Choroid plexus epithelial cell (primary cell): ENCODE measurements at places on chromosomes 4 and X.

GRCh38 chrX:1045680-1046314 lies 166.7 kb downstream of the CRLF2 start:
- DNase-seq, result no peak

GRCh38 chrX:10989386-10989785 lies 121.7 kb upstream of the HCCS start:
- peak; percentile 13 for DNase-seq

DNA sequence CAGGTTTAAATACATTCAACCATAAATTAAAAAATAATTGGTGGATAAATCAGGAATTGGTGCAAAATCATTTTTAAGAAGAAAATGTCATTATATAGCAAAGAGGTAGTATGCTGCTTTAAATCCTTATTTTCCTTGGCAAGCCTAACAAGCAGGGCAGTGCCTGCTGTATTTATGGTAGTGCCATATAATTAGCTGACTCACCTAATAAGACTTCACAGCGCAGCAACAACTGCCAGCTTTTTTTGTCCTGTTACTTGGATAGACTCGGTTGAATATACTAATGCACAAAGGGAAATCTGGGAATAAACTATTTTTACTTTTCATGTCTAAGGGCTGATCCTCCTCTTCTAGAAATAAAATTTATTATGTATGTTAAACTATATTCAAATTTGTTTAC lies 99.1 kb downstream of the SNCA start:
- no peak for DNase-seq

DNA sequence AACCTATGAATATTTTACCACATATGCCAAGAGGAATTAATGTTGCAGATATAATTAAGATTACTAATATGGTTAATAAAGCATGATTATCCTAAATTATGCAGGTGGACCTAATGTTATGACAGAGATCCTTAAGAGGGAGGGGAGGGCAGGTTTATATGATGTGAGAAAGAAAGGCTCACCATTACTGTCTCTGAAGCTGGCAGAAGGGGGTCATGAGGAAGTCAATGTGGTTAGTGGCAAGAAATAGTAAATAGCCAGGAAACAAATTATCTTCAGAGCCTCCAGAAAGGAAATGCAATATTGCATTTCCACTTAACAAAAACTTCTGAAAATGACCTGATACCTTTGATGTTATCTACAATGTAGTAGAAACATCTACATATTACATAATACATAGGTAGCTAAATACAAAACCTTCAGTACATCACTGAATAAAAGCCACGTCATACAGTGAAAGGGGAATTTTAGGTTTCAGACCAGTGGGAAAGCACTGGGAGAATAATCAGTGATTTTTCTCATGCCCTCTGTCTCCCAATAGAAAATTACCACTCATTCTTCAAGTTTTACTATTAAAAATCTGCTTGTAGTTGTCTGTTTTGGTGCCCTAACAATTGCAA lies 609.2 kb downstream of the SPOCK3 start:
- DNase-seq, result no peak

DNA sequence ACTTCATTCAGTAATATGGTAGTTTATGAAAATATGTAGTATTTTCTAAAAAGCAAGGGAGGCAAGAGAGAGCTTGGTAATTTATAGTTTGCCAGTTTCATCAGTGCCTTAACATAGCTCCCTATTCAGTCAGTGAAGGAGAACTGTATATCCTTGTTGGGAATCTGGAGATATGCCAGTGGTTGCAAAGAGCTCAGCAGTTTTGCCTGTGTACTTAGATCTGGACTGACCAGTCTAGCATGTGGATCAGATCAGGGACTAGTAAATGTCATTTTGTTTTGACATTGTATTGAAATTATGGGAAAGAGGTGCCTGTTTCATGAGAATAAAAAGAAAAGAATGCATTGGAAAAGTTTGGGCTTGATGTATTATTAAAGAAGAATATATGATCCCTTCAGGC lies 88.6 kb downstream of the ZIC3 start:
- no peak for DNase-seq

GRCh38 chrX:33465137-33465536 lies 253.8 kb upstream of the DMD start:
- peak; percentile 0 for DNase-seq

- no peak for DNase-seq
Observed at GRCh38 chrX:6026429-6026828, 202.2 kb downstream of the NLGN4X start.

DNA sequence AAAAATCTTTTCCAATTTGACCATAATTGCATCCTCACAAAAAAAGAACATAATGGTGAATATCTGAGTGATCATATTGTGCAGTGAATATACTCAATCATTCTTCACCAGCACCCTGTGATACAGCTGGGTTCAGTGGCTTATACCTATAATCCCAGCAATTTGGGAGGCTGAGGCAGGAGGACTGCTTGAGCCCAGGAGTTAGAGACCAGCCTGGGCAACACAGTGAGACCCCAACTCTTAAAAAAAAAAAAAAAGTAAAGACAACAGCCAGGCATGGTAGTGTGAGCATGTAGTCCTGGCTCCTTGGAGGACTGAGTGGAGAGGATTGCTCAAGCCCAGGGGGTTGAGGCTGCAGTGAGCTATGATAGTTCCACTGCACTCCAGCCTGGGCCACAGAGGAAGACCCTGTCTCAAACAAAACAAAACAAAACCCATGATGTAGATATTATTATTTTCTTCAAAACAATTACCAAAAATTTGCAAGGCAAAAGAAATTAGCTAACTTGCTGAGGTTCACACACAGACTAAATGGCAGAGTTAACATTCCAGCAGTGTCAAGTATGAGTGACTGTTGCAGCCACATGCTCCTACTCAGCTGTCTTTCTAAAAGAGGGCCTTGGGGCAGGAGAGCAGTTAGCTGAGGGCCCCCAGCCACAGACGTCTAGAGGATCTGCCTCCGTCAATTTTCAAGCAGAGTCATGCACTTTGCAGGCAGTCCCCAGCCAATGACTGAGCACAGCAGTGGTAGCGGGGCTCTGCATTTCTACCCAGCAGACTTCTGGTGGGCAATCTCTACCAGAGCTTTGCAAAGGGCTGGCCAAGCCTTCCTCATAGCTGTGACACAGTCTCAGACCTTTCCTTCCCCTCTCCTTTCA lies 33.4 kb downstream of the ADGRA3 start:
- no peak for DNase-seq

GRCh38 chr4:135269125-135269890 lies 1067.7 kb upstream of the PABPC4L start:
- no peak for DNase-seq

- DNase-seq, result no peak
Observed at GRCh38 chr4:172517391-172517790, 651.2 kb upstream of the GALNT7 start.

- DNase-seq, result no peak
Observed at GRCh38 chr4:12933760-12934221, 550.3 kb downstream of the RAB28 start.

- DNase-seq, result peak; percentile 53
Observed at GRCh38 chr4:62226082-62226481, 1026.0 kb downstream of the ADGRL3 start.

GRCh38 chrX:24231131-24231540 lies 81.6 kb downstream of the ZFX start:
- peak; percentile 88 for DNase-seq

- DNase-seq, result no peak
Observed at GRCh38 chr4:68348577-68348976, 1.3 kb downstream of the YTHDC1 start.

- DNase-seq, result peak; percentile 17
Observed at GRCh38 chrX:107849747-107850421, 24.2 kb downstream of the MID2 start.

GRCh38 chrX:123087326-123087725 lies 96.8 kb upstream of the GRIA3 start:
- DNase-seq, result peak; percentile 37

DNA sequence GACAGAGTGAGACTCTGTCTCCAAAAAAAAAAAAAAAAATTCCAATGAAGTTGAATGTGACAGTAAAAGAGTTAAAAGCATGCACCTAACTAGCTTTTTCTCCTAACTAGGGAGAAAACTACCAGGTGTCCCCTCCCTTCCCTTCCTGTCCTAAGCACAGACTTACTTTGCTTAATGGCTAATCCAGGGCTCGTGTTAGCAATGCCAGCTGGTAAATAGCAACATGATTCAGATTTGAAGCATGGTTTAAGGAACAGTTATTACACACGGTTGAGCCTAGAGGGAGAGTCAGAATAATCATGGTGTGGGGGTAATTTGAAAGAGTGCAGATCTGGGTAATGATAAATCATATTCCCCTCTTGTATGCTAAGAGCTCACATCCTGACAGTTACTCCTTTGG lies 338.3 kb downstream of the STIM2 start:
- DNase-seq, result no peak

GRCh38 chrX:118553042-118553710 lies 57.6 kb downstream of the DOCK11 start:
- DNase-seq, result no peak

- no peak for DNase-seq
Observed at GRCh38 chr4:150089732-150090131, 11.5 kb downstream of the DCLK2 start.

DNA sequence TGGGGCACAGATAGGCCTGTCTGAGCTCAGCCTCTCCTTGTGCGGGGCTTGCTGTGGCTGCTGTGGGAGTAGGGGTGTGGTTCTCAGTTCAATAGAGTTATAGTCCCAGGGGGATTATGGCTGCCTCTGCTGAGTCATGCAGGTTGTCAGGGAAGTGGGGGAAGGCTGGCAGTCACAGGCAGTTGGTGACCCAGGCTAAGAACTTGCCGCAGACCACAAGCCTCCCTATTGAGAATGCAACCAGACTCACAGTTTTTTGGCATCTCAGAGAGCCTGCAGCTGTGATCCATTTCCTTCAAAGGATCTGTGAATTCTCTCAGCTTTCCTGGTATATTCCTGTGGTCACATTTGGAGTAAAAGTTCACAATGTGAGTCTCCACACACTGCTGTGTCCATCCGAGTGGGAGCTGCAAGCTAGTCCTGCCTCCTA lies 364.9 kb downstream of the ZNF674 start:
- peak; percentile 67 for DNase-seq

DNA sequence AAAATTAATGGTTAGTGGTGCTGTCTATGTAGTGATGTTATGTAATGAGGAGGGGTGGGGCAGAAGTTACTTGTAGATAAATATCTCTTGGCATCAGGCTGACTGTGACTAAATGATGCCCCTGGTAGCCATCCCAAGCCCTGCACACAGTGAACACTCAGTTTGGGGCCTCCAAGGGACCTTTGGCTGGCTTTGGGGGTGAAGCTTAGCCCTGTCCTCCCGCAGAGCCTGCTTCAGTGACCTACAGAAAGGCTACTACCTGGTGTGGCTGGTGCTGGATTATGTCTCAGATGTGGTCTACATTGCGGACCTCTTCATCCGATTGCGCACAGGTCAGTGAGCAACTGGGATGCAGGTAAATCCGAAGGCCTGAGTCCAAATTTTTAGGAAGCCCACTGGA lies 7.8 kb downstream of the CNGA2 start:
- DNase-seq, result no peak

DNA sequence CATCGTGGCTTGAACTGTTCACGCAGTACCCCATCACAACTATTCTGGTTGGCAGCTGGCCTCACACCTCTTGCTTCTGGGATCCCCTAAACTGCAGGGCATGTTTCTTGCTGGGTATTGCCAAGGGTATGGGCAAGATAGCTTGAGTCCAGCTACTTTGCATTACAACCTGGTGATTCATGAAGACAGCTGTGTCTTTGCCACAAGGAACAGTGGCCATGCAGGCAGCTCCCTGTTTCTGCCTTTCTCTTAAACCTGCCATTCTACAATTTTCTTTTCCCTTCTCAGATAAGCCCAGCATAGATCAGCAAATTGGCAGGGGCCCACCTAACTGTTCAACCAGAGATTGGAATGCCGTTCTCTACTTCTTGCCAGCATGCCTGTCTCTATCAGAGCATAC lies 42.8 kb downstream of the TENM3 start:
- DNase-seq, result no peak

GRCh38 chr4:72218953-72219352 lies 187.2 kb downstream of the NPFFR2 start:
- DNase-seq, result no peak

DNA sequence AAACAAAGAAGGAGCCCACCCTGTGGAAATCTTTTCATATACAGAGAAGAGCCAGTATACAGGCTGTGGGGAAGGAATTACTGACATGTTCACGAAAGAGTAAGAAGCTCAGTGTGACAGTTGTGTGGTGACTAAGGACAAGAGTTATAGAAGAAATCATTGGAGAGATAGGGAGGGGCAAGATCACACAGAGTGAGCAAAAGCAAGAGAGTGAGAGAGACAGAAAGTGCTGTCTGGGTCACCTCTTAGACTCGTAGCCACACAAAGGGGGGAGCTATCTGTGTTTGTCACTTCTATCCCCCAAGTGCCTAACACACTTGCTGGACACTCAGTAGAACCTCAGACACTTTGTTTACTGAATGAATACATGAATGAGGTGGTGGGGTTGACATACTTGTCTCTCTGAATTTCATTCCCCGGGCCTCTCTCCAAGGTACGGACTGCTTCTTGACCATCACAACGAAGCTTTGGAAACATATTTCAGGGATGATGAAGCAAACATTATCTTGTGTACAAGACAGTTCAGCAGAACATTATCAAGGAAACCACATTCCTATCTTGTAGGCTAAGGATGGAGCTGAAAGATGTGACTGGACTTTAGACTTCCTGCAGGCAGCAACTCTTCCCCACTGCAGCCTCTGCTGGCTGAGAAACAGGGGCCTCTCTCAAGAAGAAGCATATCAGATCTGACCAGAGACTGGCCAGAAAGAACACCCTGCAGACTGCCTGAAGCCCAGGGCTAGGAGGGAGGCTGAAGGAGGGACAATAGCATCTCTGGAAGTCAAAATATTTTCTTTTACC lies 168.2 kb downstream of the AMELX start:
- DNase-seq, result peak; percentile 79

- DNase-seq, result no peak
Observed at GRCh38 chrX:124274438-124275181, 57.9 kb upstream of the TEX13D start.

- peak; percentile 83 for DNase-seq
Observed at GRCh38 chr4:133483600-133484246, 334.6 kb downstream of the PCDH10 start.

DNA sequence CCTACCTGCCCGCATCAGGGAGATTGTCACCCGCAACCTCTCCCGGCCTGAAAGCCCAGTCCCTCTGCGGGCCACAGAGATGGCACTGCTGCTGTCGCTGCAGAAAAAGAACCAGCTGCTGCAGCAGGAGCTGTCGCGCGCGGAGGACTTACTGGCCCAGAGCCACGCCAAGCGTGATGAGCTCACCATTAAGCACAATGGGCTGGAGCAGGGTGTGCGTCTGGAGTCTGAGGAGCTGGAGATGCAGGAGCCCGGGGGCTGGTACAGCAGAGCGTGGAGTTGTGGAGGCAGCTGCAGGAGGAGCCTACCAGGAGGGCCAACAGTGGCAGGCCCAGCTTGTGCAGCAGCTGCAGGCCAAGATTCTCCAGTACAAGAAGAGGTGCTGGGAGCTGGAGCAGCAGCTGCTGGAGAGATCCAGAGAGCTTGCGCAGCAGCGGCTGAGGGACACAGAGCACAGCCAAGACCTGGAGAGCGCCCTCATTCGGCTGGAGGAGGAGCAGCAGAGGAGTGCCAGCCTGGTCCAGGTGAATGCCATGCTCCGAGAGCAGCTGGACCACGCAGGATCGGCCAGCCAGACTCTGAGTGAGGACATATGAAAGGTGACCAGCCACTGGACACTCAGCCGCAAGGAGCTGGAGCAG lies 11.3 kb downstream of the SMIM10L2A start:
- DNase-seq, result no peak

GRCh38 chrX:119638725-119639471 lies 32.7 kb upstream of the NKRF start:
- peak; percentile 2 for DNase-seq
